WERI-Rb-1 (cell line): ENCODE measurements at places on chromosomes 4 and X.

- no peak for DNase-seq
Measured at GRCh38 chr4:122577189-122577553, 43.7 kb downstream of the IL21 start.

DNA sequence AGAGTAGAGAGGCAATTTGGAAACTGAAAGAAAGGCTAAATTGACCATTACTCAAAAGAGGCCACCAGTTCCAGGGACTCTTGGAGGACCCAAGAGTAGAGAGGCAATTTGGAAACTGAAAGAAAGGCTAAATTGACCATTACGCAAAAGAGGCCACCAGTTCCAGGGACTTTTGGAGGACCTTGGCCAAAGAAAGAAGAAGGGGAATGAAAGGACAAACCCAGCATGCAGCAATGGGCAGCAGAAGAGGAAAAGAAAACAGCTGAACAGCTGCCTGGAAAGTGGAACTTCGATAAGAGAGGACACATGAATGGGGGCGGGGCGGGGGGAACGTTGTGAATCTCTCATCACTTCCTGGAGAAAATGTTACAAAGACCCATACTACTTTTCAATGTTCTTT lies 80.8 kb downstream of the PALLD start:
- DNase-seq: no peak

DNA sequence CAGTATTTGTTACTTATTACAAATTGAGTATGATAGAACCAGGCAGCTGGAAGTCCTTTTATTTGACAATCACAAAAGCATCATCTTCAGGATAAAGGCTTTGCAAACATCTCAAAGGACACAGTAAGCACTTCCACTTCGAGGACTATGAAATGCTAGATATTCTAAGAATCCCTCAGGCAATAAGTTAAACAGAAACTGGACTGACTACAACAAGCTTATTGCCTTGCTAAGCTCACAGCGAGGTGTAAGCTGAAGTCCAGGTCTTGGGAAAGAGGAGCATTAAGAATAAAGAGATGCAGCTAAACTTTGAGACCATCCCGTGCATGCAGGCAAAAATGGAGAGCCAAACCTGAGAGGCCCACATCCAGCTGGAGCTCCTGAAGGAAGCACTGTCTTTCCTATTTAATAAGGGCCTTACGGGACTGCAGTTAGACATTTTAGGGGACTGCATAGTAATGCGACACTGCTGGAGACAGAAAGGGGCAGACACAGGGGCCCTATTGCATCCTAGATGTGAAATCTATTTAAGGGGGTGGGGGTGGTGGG lies 38.7 kb downstream of the DCHS2 start:
- DNase-seq: no peak

- DNase-seq: no peak
Measured at GRCh38 chrX:119762718-119763117, 4.3 kb downstream of the SOWAHD start.

- no peak for DNase-seq
Measured at GRCh38 chr4:41912546-41912945, 22.7 kb upstream of the TMEM33 start.

- no peak for DNase-seq
Measured at GRCh38 chrX:47661539-47661938, 2.6 kb upstream of the UXT start.

- no peak for DNase-seq
Measured at GRCh38 chrX:32592786-32593185, 618.6 kb downstream of the DMD start.

DNA sequence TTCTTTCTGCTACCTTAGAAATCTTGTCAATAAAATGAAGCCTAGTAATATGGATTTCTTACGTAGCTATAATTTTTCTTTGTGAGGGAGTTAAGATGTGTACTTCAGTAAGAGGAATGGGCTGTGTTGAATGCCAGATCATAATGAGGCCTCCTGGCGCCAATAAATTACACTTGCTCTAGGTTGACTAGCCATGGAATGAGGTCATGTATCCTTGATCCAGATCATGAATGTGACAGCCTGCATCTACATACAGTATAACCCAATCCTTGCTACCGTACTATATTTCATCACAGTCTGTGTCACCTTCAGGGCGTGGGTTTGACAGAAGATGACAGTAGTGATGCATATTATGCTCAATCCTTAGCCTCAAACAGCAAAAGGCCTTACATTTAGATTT lies 36.2 kb downstream of the NHS start:
- DNase-seq: no peak

GRCh38 chr4:22476011-22476410 lies 39.9 kb downstream of the ADGRA3 start:
- DNase-seq: no peak

GRCh38 chr4:85778632-85779131 lies 303.7 kb downstream of the ARHGAP24 start:
- DNase-seq: no peak

GRCh38 chr4:81833576-81833975 lies 361.9 kb upstream of the RASGEF1B start:
- no peak for DNase-seq
